ENCODE measurements at places on chromosomes 11 and 22.

DNA sequence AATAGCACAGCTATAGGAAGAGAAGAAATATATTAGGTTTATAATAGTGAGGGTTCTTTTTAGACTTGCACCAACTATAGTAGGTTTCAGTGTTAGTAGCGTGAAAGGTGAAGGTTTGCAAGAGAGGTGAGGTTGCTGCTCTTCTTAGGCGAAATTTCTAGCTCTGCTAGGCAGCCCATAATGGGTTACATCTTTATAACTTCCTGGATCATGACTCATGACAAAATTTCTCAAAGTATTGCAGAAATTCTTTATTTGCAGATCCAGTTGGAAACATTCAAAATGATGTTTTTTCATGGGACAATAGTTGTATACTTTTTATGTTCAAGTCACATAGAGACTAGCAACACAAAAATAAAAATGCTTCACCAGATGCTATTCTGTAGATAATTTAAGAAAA lies 260.0 kb downstream of the SOX6 start:
- no peak for DNase-seq

- DNase-seq, result no peak
Measured at GRCh38 chr11:57407941-57408475, 17.6 kb upstream of the PRG2 start.

DNA sequence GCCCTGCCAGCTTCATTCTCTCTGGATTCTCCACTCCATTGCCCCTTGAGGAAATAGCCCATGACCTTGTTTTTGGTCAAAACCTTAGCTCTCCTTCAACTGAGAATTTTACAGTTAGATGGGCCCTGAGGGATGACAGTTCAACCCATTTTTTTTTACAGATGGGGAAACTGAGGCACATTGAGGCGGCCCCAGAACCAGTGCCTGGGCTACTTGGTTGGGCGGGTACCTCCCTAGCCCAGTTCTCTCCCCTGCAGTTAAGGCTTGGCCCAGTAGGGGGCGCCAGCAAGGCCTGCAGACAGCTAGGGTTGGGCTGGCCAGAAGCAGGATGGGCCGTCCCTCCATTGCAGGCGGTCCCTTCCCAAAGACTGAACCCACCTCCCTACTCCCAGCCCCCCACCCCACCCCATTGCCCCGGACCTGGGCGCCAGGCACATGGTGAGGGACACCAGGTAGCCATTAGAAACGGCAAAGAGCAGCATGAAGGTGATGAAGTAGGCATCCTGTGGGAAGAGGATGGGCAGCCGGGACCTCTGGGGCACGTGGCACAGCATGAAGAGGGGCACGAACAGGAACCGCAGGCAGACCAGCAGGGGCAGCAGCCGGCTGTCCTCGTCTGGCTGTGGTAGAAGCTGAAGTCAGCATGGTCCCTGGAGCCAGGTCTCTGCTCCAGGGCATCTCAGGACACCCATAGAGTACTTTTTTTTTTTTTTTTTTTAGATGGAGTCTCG lies 7.6 kb downstream of the SLC29A2 start:
- DNase-seq, result no peak

DNA sequence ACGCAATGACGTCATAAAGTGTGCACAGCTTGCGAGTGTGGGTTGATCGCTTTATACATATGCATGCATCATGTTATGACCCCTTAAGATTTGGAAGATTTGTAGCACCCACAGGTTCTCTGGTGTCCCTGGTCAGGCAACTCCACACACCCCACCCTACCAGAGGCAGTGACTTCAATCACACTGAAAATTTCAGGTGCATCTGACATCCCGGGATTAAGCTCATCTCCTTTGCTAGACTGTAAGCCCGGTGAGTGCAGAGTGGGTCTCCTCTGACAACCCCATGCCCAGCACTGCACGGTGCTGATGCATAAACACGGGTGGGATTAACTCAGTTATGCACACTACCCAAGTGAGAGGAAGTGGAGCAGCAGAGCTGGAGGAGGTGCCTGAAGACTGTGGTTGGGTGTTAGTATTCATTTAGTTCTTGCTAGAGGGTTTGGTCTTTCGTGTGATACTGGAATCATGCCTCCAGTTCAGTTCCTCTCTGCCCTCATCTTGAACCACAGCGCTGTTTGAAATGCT lies 6.5 kb downstream of the ARSA start:
- no peak for DNase-seq

DNA sequence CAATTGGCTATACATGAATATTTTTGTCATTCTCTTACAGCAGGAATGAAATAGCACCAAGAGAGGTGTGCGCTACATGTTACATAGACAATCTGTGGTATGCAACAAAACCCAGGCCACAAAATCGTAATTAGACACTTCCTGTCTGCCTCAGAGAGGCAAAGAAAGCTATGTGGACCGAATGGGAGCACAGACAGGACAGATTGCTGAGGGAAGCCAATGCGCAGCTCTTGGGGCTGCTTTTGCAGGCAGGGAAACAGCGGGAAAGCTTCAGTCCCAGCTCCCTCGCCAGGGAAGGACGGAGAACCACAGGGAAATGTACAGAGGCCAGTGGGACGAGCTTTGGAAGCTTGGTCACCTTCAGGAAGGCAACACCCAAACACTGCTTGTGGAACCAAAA lies 40.9 kb downstream of the SERPINH1 start:
- no peak for DNase-seq

DNA sequence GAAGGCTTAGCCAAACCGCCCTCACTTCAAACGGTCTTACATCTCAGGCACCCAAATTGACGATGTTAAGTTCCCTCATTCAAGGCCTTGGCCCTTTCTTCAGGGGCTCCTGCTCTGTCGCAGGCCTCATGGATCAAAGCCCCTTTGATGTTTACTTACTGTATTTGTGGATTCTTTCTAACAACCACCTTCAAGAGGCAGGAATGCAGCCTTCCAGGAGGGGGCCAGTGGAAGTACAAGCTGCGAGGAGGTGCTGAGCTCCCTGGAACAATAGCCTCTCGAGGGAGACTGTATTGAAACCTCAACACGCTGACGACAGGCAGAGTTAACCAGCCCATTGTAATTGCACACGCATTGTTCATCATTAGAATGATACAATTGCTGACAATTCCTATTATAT lies 209.1 kb downstream of the ST3GAL4 start:
- DNase-seq, result no peak

DNA sequence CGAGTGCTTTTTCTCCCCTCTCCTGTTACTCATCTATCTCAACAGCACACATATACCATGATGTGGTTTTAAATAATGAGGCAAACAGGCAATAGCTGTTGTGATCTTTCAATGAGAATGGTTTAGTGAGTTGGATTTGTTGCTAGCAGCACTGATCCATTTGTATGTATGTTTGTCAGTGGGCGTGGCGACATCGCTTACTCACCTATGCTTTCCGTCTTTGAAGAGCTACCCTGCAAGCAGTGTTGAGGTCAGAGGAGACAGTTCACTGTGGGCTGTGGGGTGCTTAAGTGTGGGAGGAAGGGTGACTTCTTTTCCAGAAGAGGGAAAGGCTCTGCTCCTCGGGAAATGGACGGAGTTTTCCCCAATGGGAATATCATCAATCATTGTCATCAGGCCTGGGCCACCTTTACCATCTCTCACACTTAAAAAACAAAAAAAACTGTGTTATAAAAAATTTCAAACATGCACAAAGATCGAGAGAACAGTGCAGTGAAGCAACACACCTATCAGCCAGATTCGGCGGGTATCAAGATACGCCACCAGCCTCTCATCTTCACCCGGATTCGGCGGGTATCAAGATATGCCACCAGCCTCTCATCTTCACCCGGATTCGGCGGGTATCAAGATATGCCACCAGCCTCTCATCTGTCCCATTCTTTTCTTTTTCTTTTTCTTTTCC lies 83.8 kb downstream of the TBC1D22A start:
- no peak for DNase-seq

- DNase-seq, result no peak
Measured at GRCh38 chr11:11982975-11983374, 25.5 kb downstream of the DKK3 start.

GRCh38 chr22:36184433-36185025 lies 17.1 kb downstream of the APOL4 start:
- DNase-seq, result peak; percentile 88

GRCh38 chr11:132131961-132132360 lies 761.5 kb downstream of the NTM start:
- no peak for DNase-seq

All from mesenteric fat pad (tissue), 1 donor.